Renal cortex interstitium (tissue), 15 donors: ENCODE measurements at places on chromosomes 1 and 21.

- DNase-seq = no peak
Measured at GRCh38 chr1:54808443-54809207, 7.5 kb upstream of the TTC22 start.

GRCh38 chr1:3049164-3049563 lies 19.8 kb upstream of the PRDM16 start:
- DNase-seq = no peak

- DNase-seq = no peak
Measured at GRCh38 chr1:59298026-59298583, 1.2 kb downstream of the FGGY start.

GRCh38 chr1:70442490-70442889 lies 31.4 kb downstream of the CTH start:
- no peak for DNase-seq

DNA sequence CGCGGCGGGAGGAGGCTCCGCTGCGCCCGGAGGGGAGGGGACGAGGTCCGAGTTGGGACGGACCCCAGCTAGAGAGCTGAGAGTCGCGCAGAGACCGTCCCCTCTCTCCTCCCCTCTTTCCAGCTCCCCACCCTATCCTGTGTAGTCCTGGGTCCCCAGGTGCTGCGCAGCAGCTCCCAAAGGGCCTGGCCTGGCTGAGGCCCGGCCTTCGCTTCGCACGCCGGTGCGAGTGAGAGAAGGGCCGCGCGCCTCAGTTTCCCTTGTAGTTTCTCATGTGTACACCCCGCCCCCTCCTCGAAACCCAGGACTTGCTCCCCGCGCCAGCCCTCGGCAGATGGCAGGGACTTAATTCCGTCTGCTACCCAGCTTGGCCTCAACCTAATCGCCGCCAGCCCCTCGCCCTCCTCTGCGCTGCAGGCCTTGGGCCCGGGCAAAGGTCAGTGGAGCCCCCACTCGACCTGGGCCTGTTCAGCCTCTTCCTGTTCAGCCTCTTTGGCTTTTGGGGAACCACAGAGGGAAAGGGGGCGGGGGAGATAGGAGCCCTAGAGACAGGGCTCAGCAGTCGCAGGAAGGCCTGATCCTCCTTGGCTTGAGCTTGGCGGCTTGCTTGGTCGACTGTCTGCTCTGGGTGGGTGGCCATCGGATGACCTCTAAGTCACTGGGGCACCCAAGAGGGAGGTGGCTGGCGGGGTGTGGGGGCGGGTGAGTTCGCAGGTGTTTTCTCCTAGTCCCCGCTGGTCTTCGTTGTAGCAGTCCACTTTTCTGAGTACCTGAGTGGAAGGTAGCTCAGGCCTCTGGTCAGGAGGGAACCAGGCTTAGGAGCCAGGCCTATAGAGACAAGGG lies 1.0 kb downstream of the ZNF687 start:
- no peak for DNase-seq

DNA sequence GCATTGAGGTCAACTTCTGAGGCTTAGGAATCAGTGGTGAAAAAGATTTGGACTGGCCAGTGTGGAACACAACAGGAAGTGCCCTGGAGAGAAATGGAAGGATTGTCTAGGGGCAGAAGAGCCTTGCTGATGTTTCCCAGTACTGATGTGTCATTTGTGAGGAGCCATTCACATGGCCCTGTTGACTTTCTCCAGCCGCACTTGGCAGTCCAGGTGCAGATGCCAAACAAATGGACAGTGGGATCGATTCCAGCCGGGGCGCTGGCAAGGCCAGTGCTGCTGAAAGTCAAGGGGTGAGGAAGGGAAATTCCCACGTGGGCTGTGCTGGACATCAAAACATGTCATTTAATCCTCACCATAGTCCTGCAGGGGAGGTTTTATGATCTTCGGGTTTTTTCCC lies 4.9 kb upstream of the TRIM63 start:
- DNase-seq = no peak

DNA sequence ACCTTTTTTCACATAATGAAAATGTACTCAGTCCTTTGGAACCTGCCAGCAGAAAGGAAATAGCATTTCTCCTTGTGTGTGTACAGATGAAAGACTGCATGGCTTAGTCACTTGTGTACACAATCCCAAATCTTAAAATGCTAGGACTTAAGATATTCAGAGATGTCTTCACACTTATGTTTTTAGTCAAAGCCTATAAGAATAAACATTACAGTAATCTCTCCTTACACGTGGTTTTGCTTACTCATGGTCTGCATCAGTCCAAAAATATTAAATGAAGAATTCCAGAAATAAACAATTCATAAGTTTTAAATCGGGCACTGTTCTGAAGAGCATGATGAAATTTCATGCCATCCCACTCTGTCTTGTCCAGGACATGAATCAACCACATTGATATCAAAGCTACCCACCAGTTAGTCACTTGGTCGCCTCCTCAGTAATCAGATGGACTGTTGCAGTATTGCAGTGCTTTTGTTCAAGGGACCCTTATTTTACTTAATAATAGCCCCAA lies 75.7 kb upstream of the RRP15 start:
- DNase-seq = no peak

DNA sequence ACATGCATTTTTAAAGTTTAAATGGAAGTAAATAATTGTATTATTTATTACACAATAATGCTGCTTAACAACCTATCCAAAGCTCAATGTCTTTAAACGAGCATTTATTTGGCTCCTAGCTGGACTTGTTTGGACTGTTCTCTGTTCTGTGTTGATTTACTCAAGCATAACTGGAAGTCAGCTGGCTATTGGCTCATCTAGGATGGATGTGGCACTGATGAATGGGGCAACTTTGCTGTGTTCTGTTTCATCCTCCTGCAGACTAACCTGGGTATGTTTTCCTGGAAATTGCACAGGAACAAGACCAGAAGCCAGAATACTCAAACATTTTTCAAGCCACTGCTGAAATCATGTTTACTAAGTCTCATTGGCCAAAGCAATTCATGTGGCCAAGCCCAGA lies 70.8 kb upstream of the HSD17B7 start:
- no peak for DNase-seq
